ENCODE measurements at places on chromosomes 6 and 20.

GRCh38 chr6:15288856-15289255 lies 43.0 kb downstream of the JARID2 start:
- no peak for DNase-seq

- no peak for DNase-seq
Measured at GRCh38 chr6:87180105-87180728, 24.9 kb downstream of the ZNF292 start.

DNA sequence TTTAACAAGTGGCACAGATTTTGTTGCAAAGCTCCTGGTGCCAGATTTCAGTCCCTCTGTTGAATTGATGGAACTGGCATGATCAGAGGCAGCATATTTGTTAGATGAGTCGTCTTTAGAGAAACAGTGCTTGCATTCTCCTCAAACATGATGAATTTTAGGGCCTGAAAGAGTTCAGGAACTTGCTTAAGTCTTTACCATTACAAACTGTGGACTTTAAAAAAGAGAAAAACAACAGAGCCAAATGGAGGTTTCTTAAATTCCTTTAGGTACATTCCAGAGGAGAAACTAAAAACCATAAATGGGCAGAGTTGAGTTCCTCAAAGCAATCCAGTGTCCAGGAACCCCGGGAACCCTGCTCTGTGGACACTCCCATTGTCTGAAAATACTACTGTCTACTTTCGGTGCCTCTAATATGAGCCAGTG lies 2.5 kb downstream of the GTF2H5 start:
- DNase-seq = no peak

- no peak for DNase-seq
Measured at GRCh38 chr6:146814148-146814750, 215.5 kb downstream of the ADGB start.

DNA sequence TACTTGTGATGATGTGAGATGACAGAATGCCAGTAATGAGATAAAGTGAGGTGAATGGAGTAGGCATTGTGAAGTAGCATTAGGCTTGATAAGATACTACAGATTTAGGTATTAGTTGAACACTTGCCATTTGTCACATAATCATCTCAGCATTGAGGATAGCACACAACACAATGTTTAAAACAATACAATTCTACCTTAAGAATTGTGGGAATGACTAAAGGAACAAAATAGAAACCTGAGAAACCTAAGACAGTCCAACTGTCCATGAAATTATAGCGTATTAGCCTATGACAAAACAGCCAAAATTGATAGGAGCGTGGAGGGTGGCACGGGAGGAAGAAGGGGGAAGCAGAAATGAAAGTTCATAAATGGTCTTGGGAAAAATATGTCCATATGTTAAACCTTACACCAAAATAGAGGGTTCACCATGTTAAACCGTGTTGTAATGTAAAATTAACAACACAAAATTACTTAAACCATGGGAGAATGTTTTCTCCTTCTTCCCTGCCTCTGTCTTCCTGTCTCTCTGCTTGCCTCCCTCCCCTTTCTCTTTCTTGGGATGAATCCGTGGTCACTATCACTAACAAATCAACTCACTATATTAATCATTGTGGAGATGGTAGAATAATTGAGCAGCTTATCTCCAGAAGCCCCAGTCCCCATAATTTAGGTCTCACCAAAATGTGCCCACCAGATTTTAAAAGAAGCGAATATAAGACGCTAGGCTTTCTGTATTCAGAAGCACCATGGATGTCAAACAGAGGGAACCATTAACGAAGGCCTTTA lies 33.0 kb upstream of the HFE start:
- no peak for DNase-seq

DNA sequence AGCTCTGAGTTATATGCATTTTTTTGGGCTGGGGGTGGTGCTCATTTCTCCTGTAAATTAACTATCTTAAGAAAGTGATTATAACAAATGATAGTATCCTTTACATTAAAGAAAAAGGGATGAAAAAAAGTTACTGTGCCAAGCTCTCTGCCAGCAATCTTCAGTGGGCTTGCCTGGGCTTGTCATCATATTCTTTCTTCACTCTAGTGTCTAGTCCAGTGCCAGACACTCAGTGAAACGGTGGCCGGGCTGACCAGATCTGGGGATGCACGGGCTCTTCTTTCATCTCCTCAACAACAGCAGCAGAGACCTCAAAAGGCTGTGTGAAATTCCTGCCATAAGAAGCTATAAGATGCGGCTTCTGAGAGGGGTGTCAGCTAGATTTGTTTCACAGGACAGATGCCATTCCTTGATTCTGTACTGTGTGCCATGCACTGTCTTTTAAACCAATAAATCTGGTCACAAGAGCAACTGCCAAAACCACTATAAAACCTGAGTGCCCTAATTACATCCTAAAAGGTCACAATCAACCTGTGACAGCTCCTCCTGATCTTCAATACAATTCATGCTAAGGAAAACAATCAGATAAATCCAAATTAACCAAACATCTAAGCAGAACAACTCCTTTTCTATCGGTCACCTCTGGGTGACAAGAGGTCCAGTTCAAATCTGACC lies 12.1 kb downstream of the EXOC2 start:
- DNase-seq = no peak

- no peak for DNase-seq
Measured at GRCh38 chr6:162621246-162621645, 106.3 kb downstream of the PRKN start.

GRCh38 chr6:39362487-39362865 lies 40.0 kb upstream of the KCNK16 start:
- DNase-seq = no peak

GRCh38 chr6:41777551-41778285 lies 2.0 kb downstream of the FRS3 start:
- no peak for DNase-seq

GRCh38 chr6:7080311-7080710 lies 27.4 kb upstream of the RREB1 start:
- no peak for DNase-seq

GRCh38 chr20:57287007-57287880 lies 20.8 kb upstream of the BMP7 start:
- DNase-seq = no peak

DNA sequence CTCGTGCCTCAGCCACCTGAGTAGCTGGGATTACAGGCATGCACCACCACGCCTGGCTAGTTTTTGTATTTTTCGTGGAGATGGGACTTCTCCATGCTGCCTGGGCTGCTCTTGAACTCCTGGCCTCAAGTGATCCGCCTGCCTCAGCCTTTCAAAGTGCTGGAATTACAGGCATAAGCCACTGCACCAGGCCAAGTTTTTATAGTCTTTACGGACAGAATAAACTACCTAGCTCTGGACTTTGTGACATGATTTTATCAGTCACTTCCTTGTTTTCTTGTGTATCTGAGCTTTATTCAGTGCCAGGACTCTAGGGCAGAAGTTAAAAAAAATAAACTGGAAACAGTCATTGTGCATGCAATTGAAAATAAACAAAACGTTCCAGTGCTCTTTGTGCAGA lies 46.7 kb upstream of the RALGAPA2 start:
- no peak for DNase-seq

DNA sequence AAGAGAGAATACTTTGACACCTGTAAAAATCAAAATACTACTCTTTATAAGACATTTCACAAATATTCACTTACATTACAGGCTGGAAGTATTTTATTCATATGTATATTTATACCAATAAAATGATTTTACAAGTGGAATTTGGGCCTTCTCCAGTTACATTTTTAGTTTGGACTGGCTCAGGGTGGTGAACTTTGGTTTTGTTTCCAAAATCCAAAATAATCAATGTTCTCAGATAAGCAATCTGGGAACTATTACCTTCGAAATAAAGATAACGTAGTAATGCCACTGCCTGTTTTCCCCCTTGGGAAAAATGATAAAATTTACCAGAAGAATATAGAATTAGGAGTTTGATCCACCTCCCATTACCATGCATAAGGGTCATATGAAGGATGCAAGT lies 31.6 kb upstream of the SCGN start:
- DNase-seq = no peak

GRCh38 chr6:169291646-169292337 lies 38.1 kb upstream of the THBS2 start:
- no peak for DNase-seq

- DNase-seq = no peak
Measured at GRCh38 chr6:50832912-50833311, 14.2 kb downstream of the TFAP2B start.

- DNase-seq = no peak
Measured at GRCh38 chr6:14135893-14136539, 18.4 kb downstream of the CD83 start.

- no peak for DNase-seq
Measured at GRCh38 chr6:137286916-137287315, 67.7 kb upstream of the IFNGR1 start.

- DNase-seq = no peak
Measured at GRCh38 chr6:16229700-16230099, 8.7 kb upstream of the GMPR start.

DNA sequence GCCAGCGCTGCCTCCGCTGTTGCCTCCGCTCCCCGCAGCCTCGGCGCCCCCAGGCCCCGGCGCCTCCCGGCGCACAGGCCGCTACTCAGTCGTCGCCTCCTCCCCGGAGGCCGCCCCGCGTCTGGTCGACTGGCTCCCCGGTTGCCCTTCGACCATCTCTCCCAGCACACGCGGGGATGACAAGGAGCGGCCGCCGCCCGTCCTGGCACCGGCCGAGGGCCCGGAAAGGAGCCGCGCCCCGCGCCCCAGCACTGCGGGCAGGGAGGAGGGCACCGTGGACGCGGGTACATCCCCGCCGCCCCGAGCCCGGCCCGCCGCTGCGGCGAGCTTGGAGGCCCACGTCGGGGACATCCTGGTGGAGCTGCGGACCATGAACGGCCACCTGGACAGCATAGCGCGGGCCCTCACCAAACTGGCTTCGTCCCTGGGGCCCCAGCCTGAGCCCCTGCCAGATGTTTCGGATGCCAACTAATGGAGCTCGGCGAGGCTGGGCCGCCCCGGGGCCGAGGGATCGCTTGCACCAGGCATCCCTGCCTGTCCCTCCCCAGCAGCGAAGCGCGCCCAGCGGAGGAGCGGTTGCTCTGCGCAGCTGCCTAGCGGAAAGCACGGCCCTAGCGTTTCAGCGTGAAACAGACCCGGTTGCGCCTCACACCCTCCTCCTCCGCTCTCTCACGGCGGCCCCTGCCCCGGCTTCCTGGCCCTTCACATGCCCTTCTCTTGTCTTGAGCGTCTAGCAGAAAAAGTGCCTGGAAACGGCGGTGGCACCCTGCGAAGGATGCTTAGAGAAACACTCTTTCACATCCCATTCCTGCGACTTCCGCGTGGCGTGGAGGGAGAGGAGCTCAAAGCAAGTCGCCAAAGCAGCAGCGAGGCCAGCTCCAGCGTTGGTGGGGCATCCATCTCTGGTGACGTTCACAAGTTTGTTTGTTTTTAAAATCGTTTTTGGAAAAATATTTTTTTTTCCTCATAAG lies 285.8 kb upstream of the SUPT3H start:
- no peak for DNase-seq

DNA sequence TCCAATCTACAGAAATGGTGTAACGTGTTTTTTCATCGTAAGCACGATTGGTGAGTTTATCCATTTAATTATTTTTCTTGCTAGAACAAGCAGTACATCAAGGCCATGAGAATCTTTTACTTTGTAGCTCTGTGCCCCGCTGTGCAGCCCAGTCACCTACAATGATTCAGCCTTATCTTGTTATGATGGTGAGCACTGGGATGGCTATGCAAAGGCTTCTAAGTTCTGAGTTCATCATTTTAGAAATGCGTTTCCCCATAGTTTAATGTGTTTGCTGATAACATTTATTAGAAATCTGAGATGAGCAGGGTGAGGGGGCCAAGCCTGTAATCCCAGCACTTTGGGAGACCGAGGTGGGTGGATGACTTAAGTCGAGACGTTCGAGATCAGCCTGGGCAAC lies 111.8 kb upstream of the QKI start:
- DNase-seq = no peak

DNA sequence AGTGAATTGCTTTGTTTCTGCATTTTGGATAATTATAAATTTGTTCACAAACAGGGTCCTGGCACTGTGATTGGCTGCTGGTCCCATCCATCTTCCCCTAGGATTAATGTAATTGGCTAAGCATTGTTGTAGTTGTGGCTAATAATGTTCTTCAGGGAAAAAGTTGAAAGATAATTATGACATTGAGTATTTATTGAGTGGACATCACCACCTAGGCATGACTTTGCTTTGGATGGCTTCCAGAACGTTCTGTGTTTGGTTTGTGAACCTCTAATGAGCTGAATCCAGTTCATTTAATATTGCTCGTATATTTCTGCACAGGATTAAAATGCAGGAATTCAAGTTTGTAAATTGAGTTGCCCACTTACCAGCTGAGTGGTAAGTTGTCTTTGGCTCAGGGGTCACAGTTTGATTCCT lies 55.1 kb downstream of the ARID1B start:
- no peak for DNase-seq

- no peak for DNase-seq
Measured at GRCh38 chr6:166419286-166419685, 36.5 kb upstream of the MPC1 start.

GRCh38 chr6:152697634-152698033 lies at the start of gene MYCT1:
TSS of gene MYCT1 (plus strand) at chr6:152697897. CDS start at chr6:152697903, 6 bp downstream.
- no peak for DNase-seq

GRCh38 chr6:104956731-104957294 lies at the start of gene LIN28B:
TSS of gene LIN28B (plus strand) at chr6:104957107. CDS start at chr6:104957251, 144 bp downstream.
- no peak for DNase-seq

GRCh38 chr6:37155394-37156312 lies 14.3 kb upstream of the PIM1 start:
- DNase-seq = no peak

- DNase-seq = peak; percentile 22
Measured at GRCh38 chr6:81265106-81265505, 487.4 kb downstream of the TENT5A start.

DNA sequence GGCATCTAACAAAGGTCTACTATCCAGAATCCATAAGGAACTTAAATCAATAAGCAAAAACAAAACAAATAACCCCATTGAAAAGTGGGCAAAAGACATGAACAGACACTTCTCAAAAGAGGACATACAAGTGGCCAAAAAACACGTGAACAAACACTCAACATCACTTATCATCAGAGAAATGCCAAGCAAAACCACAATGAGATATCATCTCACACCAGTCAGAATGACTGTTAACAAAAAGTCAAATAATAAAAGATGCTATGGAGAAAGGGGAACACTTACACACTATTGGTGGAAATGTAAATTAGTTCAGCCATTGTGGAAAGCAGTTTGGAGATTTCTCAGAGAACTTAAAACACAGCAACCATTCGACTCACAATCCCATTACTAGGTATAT lies 19.4 kb upstream of the VNN1 start:
- no peak for DNase-seq

DNA sequence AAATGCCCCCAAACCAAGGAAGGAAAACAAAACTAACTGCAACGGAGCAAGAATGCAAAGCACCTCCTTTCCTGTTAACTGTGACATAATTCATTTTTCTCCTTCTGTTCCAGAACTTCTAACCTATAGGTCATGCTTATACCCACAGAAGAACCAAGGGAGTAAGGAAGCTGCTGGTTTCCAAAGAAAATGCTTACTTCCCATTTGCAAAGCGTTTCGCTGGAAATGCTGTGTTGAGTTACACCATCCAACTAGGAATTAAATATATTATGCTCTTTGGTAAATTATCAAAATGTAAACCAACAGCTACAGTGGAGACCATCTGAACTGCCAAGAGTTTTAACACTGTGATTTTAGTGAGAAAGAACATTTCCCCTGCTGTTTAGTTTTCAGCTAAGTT lies 42.9 kb downstream of the ATXN1 start:
- no peak for DNase-seq

GRCh38 chr20:40323361-40323794 lies 365.7 kb downstream of the MAFB start:
- no peak for DNase-seq

All from thoracic aorta (tissue), 2 donors.